NCI-H1694 (cell line): ENCODE measurements at places on chromosomes 6 and 20.
A peak's percentile ranks its signal among the peaks of the same experiment; 100 is the strongest.

DNA sequence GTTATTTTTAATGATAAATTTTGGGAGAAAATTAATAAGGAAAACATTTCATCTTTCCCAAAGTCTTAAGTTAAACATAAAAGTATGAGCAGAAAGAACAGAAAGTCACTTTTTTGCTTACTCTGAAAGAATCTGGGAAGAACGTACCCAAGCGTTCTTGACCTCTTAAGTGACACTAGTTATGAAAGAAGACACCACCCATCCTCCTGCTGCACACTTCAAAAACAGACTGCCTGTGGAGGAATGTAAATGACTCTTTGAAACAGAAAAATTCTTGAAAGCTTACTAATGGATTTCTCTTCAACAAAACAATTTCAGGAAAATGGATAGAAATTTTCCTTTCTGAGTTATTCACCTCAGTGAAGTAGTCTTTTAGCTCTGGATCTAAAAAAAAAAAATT lies 227.7 kb downstream of the MEI4 start:
- DNase-seq: no peak

DNA sequence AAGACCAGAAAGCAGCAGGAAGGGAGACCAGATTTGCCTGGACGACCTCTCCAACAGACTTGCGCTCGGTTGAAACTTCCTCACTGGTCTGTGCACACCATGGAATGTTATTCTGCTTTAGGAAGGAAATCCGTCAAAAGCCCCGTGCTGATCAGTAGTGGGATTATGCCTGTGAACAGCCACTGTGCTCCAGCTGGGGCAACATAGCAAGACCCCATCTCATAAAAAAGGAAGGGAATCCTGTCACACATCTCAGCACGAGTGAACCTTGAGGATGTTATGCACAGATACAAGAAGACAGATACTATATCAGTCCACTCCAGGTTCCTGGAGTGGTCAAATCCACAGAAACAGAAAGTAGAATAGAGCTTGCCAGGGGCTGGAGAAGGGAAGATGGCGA lies 86.9 kb upstream of the FOXC1 start:
- no peak for DNase-seq

DNA sequence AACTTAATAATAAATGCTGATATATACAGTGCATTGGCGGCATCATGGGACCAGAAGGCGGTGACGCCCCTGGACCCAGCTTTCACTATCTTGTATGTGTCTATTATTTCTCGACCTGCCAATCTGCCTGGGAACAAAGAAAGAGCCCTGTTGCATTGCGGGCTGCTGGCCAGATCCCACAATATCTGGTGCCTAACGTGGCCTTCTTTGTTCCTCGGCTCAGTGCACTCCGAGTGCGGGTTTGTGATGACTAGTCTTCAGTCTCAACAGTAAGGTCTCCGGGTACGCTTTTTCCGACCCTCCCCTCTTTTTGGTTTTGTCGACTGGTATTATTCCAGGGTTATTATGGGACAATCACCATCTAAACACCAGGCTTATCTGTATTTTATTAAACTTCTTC lies 291.5 kb downstream of the TBC1D32 start:
- DNase-seq: no peak

GRCh38 chr20:46113113-46113470 lies 5.0 kb upstream of the CD40 start:
- DNase-seq: no peak

GRCh38 chr6:32076321-32076809 lies 32.8 kb downstream of the TNXB start:
- no peak for DNase-seq

DNA sequence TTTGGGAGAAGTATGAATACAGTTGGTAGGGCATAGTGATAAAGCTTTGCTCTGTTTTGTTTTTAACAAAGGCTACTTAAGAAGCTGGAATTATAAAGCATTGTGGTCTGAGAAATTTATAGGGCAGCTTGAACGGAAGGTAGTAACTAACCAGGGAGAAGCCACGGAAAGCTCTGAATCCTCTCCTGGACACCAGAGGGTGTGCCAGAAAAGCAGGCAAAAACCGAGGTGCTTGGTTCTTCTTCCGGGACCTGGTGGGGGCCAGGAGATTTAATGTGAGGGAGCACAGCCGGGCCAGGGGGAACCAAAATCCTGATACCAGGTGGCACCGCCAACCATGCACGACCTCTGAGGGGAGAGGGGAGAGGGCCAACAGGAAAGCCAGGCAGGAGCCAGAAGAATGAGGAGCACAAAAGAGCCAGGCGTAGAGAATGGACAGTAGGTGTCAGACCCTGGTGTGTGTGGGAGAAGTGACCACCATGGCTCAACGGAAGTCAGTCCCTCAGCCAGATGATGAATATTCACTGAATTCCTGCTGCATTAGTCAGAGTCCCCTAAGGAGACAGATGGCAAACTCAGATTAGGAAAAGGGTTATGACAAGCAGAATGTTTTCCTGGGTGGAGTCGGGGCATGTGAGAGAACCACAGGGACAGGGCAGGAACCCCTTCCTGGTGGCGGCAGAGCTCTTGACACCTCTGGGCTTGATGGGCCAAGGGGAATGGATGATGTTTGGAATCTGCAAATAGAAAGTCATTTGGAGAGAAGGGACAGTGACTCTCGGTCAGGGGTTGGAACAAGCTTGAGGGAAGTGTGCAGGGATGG lies 262.3 kb downstream of the ZNF217 start:
- DNase-seq: no peak

DNA sequence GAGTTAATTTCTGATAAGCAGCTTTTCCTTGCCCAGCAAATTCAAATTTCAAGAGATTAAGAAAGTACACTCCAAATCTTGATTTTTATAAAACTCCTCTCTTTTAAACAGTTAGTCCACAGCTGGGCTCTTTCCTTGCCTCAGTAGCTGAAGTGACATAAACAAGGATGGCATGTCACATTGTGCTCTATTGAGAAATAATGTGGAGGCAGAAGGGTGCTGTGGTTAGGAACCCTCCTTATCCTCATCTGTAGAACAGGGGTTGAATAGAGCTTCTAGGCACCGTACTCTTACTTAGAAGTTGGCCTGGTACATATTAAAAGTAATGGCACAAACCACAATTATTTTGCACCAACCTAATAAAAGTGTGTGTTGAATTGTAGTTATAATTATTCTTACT lies 70.3 kb downstream of the RSPO3 start:
- DNase-seq: no peak

- DNase-seq: no peak
Observed at GRCh38 chr6:82589509-82590206, 226.0 kb downstream of the TPBG start.

DNA sequence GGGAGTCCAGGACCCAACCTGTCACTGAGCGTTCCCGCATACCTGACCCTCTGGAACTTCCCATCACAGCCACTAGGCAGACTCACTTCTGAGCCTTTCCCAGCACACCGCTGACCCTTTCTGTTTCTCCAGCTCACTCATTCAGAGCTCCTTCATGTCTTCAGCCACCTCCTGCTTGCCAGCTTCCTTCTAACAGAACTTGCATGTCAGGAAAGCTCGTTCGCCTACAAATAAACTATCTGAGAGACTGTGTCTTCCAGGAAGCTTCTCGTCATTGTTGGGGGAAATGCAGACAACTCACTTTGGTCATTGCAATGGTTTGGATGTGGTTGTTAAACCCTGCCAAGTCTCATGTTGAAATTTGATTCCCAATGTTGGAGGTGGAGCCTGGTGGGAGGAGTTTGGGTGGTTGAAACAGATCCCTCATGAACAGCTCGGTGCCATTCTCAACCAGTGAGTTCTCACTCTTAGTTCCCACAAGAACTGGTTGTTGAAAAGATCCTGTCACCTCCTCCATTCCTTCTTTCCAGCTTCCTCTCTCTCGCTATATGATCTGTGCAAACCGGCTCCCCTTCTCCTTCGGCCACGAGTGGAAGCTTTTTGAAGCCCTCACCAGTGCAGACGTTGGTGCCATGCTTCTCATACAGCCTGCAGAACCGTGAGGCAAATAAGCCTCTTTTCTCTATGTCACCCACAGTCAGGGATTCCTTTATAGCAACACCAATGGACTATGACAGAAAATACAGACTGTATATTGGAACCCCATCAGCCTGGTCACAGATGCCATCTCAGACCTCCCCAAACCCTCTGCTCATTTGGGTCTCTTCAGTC lies 1.4 kb upstream of the MUC21 start:
- no peak for DNase-seq

DNA sequence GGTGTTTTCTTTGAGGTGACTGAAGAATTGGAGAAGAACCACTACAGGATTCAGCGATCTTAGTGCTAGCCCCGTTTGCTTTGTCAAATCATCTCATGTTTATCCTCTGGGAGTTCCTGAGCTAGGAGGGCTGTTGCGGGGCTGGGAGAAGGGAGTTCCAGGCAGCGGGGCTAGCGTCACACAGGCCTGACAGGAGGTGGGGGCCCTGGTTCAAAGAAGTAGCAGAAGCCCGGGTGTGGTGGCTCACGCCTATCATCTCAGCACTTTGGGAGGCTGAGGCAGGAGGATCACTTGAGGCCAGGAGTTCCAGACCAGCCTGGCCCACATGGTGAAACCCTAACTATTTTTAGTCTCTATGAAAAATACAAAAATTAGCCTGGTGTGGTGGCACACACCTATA lies 33.2 kb upstream of the SULF2 start:
- no peak for DNase-seq

- no peak for DNase-seq
Observed at GRCh38 chr20:20492521-20493332, 124.8 kb downstream of the INSM1 start.

GRCh38 chr6:77354581-77354980 lies 108.7 kb downstream of the HTR1B start:
- no peak for DNase-seq

- no peak for DNase-seq
Observed at GRCh38 chr6:52533491-52533890, 43.4 kb downstream of the TRAM2 start.

- no peak for DNase-seq
Observed at GRCh38 chr6:45494416-45495135, 116.8 kb upstream of the SUPT3H start.

DNA sequence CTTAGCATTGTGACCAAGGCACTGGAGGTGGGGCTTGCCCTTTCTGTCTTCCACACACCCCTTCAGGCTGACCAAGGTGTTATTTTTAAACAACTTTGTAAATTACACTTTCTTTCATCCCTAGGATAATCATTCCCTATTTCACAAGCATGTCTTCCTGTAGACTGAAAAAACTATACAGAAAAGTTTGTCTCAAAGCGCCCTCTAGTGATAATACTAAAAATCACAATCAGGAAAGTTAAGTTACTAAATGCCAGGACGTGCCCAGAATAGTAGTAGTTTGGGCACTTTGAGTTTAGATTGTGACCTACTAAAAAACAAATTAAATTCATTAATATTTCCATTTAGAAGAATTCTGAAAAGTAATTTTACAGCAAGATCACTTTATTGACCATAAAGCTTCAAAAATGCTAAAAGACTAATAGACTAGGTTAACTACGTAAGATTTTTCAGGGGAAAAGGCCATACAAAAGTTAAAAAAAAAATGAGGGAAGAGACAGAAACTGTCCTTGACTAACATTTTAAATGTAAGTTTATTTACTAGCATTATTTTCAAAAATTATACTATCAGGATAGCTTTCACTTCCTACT lies 123.3 kb upstream of the DUSP22 start:
- DNase-seq: peak; percentile 36

DNA sequence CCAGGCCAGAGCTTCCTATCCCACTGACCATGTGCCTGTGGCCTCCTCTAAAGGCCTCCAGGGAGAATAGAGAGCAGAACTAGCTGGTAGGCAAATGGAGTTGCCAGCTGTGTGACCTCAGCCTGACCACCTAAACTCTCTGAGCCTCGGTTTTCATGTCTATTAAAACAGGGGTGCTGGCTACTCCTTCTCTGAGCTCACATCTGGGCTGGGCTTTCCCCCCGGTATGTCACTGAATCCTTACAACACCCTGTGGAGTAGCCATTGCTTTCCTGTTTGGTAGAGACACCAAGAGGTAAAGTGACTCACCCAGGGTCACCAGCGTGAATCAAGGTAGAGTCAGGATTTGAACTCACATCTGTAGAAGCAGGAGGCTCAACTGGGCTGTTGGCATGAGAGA lies 132.1 kb downstream of the JPH2 start:
- no peak for DNase-seq

GRCh38 chr6:89242574-89243330 lies 25.6 kb upstream of the GABRR1 start:
- peak; percentile 56 for DNase-seq

GRCh38 chr6:34791164-34791700 lies 651 bp upstream of the BLTP3A start:
- no peak for DNase-seq

- no peak for DNase-seq
Observed at GRCh38 chr6:119312875-119313338, 36.7 kb downstream of the MAN1A1 start.

GRCh38 chr6:22432060-22432459 lies 135.2 kb upstream of the PRL start:
- no peak for DNase-seq

DNA sequence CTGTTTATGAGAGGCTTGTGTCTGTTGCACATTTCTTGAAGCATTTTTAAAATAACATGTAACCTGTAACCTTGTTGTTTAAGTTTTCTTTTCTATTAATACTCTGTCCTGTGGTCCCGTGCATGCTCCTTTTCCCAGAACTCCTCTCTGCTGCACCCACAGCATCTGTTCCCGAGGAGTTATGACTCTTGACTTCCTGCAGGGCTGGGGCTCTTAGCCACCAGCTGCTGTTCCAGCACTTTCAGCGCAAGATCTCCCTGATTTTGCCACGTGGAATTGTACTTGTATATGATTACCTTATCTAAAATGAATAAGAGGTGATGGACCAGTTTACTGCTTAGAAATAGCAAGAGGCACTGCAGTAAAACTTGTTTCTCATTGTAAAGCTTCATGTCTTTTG lies 150.6 kb downstream of the QKI start:
- DNase-seq: no peak

- DNase-seq: peak; percentile 43
Observed at GRCh38 chr6:89597988-89598387, 40.6 kb downstream of the LYRM2 start.

DNA sequence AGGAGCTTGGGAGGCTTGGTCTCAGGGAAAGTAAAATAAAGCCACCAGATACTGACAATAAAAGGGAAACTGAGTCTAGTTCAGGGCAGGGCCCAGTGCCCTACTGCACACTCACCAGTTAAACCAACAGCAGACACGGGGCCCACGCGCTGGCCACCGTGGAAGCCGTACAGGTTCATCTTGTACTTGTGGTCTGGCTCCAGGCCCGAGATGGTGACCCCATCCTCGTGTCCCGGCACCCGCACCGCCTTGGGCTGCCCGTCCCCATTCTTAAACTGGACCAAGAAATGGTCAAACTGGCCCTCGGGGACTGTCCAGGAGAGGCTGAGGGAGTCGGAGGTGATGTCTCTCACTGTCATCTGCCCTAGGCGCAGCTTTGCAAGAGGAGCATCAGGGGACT lies 26.5 kb downstream of the CYP21A2 start:
- no peak for DNase-seq

DNA sequence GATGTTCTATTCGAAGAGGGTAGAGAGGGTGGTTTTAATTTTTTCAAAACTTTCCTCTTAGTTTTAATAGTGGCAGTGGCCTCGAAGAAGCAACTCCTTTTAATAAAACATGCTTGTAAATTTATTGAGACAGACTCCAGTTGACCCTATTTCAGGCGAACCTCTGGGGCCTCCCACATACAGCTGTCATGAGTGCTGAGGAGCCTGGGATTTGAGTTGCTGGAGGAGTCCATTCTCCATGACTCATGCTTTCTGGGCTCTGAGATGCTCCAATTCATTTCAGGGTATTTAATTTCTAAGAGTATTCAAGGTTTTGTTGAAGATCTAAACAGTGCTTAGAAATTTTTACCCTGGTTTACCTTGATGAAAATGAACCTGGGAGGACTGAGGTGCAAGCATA lies 580.4 kb downstream of the CBLN4 start:
- no peak for DNase-seq

- no peak for DNase-seq
Observed at GRCh38 chr6:7041511-7042026, 66.2 kb upstream of the RREB1 start.
